ENCODE measurements at places on chromosomes 5 and 9.
A peak's percentile ranks its signal among the peaks of the same experiment; 100 is the strongest.

GRCh38 chr9:72485821-72486593 is 35.4 kb upstream of the TMC1 start:
- DNase-seq: no peak

- no peak for DNase-seq
These were observed 7.9 kb upstream of the ESM1 start for GRCh38 chr5:54993318-54993717.

GRCh38 chr9:138122676-138123075 is 245.1 kb downstream of the CACNA1B start:
- DNase-seq: peak; percentile 2

GRCh38 chr9:79745752-79746336 is 174.1 kb downstream of the TLE4 start:
- no peak for DNase-seq

GRCh38 chr5:133385346-133385745 is 227.0 kb downstream of the FSTL4 start:
- DNase-seq: no peak

GRCh38 chr5:75933489-75933888 is 149.7 kb upstream of the SV2C start:
- no peak for DNase-seq

DNA sequence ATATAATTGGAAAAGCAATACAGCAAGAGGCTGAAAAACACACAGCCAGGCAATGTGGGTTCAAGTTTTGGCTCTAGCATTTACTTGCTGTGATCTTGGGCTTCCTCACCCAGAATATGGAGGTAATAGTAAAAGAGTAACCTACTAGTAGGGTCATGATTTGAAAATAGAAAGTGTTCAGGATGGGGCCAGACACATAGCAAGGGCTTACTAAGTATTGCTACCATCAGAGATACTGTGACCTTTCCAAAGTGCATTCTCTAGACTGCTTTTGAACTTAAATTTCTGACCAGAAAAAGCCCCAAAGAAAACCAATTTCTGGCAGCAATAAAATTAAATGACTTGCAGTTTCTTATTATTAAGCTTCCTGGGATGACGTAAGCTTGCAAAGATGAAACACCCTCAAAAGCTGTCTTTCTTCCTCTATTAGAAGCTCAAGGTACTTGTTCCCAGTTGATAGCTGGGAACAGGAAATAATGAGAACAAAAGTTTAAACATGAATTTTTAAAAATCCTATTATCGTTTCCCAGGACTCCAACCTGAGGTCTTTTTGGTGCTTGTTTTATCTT is 20.3 kb downstream of the SLC45A2 start:
- DNase-seq: no peak

GRCh38 chr9:79912318-79913070 is 340.7 kb downstream of the TLE4 start:
- DNase-seq: no peak

DNA sequence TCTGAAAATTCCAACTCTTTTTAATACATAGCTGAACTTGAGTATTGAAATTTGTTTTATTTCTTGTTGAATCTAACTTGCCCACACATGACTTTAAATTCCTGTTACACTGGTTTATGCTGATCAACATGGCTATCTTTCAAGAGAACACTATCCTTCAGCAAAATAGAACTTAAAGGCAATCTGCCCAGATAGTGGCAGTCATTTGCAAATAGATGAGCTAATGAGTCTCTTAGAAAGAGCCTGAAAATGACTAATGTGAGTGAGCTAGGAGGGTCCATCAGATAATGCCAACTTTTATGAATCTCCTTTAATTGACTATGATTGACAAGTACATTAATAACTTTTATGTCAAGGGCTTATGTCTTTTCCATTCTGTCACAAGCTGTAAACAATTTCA is 1360.8 kb upstream of the C9orf72 start:
- DNase-seq: no peak

DNA sequence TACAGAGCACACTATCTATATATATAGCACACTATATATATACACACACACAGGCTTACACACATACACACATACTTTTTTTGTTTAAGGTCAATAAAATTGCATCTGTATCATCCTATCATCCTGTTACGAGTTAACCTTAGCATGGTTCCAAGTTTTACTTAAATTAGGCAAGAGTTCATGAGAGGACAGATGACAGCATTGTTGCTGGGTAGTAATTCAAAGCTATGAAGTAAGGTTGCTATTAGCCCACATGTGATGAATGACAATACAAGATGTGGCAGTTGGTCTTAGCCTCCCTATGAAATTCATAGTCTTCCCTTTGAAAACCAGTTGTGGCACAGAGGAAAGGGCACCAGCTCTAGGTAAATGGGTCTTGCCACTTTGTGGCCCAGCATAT is 438.1 kb downstream of the ACTL7B start:
- DNase-seq: no peak

DNA sequence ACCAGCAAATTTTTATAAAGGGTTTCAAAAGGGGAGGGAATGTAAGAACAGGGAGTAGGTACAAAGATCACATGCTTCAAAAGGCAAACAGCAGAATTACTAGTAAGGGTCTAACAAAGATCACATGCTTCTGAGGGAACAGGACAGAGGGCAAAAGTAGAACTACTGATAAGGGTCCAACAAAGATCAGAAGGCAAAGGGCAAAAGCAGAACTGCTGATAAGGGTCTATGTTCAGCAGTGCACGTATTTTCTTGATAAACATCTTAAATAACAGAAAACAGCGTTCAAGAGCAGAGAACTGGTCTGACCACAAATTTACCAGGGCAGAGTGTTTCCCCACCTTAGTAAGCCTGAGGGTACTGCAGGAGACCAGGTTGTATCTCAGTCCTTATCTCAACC is 469.5 kb upstream of the PIK3R1 start:
- DNase-seq: no peak

DNA sequence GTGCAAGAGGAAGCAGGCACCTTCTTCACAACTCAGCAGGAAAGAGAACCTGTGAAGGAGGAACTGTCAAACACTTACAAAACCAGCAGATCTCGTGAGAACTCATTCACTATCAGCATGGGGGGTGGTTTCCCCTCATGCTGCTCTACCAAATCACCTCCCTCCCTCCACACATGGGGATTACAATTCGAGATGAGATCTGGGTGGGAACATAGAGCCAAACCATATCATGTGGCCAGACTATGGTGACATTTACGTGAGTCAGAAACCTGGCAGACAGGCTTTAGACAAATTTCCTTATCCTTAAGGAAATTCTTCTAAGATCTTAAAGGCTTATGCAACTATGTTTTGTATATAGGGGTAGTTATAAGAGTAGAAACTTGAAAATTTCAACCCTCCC is 8.7 kb upstream of the AOPEP start:
- peak; percentile 24 for DNase-seq

DNA sequence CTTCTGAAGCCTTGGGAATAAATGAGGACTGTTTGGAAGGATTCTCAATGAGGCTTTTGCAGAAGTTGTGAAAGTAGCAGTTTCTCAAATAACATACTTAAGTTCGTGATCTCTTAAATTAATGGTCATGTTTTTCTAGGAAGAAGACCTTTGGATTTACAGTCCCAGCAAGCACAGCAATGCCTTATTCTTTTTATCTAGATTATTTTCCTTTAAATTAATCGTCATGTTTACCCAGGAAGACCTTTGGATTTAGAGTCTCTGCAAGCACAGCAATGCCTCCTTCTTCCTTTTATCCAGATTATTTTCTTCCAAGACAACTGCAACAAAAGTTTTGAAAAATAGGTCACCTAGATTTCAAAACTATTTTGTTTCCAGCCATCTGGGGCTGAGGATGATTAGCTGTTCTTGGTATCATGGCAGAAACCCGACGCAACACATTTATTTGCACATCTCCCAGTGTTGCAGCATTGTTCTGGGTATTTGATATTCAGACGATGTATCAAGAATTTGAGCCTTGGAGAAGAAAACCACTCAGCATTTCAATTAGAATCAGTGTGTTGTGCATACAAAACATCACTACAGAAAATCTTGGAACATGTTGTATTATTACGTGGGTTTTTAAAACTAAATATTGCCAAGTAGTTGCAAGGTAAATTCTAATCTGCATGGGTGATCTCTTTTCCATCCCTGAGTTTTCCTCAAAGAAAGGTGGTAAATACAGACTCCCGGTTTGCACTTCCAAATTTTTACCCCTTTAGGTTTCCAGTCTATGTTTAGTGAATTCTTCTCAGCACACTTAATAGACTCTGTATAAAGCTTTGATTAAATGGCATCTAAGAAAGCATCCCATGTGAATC is 50.9 kb downstream of the JAKMIP2 start:
- DNase-seq: no peak

DNA sequence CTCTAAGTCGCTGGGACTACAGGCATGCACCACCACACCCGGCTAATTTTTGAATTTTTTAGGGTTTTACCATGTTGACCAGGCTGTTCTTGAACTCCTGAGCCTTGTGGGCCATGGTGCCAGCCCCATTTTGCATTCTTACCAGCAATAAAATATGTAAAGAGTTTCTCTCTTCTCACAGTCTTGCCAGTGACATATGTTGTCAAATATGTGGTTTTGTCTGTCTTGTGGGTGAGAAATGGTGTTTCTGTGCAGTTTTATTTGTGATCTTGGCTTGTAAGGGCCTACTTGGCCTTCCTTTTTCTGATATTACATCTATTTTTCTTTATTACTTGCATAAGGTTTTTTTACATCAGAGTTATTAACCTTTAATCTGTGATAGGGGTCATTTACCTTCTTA is 47.1 kb downstream of the SPIN1 start:
- no peak for DNase-seq

GRCh38 chr9:132712753-132713152 is 42.5 kb downstream of the GTF3C4 start:
- DNase-seq: no peak

DNA sequence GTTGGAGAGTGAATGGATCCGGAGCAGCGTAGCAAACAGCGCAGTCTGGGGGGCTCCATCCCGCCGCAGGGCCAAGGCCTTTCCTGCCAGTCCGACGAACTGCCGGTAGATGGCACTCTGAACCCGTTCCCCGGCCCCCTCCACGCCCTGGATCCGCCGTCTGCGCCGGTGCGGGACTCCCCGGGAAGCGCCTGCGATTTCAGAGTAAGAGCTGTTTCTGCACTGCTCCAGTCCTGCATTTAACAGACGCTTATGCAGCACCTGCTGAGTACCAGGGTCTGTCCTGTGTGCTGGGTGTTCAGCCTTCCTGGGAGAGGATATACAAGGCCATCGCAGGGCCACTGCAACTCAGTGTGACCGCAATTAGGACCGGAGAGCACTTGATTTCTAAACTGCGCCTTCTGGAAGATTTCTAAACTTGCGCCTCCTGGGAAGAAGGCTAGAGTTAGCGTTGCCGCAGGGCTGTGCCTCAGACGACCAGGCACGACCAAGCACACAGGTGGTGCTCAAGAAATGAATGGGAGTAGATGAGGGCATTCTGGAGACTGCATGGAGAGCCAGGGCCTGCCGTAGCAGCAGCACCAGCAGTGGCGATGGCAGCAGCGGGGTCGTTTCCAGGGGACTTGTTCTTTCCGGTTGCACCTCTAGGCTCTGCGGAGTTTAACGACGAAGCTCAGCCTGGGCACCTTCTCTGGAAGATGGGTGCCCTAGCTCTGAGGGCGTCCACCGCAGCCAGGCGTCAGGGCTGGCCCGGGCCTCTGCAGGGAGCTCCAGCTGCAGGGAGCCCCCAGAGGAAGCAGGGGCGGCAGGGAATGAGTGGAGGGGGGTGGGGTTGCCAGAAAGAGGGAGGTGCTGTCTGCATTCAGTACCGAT is 14.3 kb upstream of the TIFAB start:
- DNase-seq: no peak

- DNase-seq: no peak
These were observed 499.5 kb upstream of the KLF4 start for GRCh38 chr9:107989099-107989498.

- no peak for DNase-seq
These were observed 24.4 kb upstream of the PPP1R2B start for GRCh38 chr5:156825688-156826087.

DNA sequence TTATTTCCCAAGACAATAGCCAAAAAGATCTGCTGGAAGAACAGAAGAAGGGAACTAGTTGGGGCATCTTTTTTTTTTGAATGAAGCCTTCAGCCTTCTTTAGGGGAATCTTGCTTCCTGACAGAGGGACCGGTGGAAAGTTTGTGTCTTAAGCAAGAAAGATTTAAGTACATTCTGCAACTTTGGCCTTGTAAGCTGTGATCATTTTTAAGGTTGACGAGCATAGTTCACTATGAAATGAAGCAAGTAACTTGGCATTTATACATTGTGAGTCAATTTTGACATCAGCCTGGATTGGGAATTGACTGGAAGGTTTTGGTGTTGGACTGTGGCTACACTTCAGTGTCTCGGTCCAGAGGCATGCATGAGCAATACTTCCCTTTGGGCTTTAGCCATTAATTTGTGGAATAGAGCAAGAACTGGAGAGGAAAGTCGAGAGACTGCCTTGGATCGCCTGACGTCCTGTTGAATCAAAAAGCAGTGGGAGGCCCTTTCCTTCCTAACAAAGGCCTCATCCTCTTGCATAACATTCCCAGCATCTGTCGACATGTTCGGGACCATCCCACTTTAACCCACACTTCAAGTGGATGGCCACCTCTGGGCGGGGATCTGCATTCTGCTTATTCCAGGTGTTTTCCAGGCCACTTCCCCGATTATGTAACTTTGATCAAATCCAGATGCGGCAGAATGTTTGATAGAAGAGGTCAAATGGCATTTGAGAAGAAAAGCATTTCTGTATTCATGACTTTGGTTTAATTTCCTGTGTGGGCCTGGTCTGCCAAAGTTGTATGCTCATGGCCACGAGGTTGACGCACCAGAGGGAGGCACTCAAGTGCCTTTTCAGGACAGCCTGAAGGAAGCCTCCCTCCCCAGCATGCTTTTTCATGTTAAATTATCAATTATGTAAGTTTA is 12.5 kb downstream of the ABL1 start:
- DNase-seq: no peak

GRCh38 chr9:78073722-78074121 is 42.1 kb upstream of the GNAQ start:
- no peak for DNase-seq

DNA sequence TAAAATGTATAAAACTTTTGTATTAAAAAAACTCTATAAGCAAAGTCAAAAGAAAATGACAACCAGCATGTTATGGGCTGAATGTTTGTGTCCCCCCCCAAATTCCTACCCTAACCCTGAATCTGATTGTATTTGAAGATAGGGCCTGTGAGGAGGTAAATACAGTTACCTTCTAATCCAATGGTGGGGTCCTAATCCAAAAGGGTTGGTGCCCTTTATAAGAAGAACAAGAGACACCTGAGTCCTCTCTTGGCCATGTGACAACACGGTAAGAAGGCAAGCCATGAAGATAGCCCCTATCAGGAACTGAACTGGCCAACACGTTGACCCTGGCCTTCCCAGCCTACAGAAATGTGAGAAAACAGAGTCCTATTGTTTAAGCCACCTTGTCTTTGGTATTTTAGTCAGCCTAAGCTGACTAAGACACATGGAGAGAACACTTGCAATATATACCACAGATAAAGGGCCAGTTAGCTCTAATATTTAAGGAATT is 49.7 kb upstream of the AKNA start:
- no peak for DNase-seq

- no peak for DNase-seq
These were observed 396.1 kb upstream of the MPDZ start for GRCh38 chr9:13675638-13676000.
